ENCODE measurements at places on chromosomes 5 and 9. TPM values are rescaled to one million over a fixed set of nuclear protein-coding genes. Genes with fewer than 3 reads are reported as not detected.

The SMIM27 gene
- 12.3 TPM for polyA plus RNA-seq

The GPRIN1 gene
- 0.60 TPM for polyA plus RNA-seq

The RFESD gene
- not detected for polyA plus RNA-seq

The PCDHB3 gene
- polyA plus RNA-seq = 0.23 TPM

The SH2D3C gene
- polyA plus RNA-seq = 11.3 TPM

The NDFIP1 gene
- polyA plus RNA-seq = 20.3 TPM

Data from sigmoid colon (tissue), 7 donors.